NAMALWA (cell line): ENCODE measurements at places on chromosomes 16 and 17.

GRCh38 chr16:84531671-84532111 is 27.2 kb upstream of the MEAK7 start:
- DNase-seq, result no peak

- no peak for DNase-seq
These were observed 42.9 kb downstream of the BAHCC1 start for GRCh38 chr17:81438007-81438659.

GRCh38 chr16:10681310-10682308 is 13.1 kb downstream of the TEKT5 start:
- no peak for DNase-seq

- DNase-seq, result no peak
These were observed 119.2 kb downstream of the RPTOR start for GRCh38 chr17:80663781-80664206.

- DNase-seq, result no peak
These were observed 397 bp downstream of the CDC42EP4 start for GRCh38 chr17:73311428-73311780.
